ENCODE measurements at places on chromosomes 11 and 22.

DNA sequence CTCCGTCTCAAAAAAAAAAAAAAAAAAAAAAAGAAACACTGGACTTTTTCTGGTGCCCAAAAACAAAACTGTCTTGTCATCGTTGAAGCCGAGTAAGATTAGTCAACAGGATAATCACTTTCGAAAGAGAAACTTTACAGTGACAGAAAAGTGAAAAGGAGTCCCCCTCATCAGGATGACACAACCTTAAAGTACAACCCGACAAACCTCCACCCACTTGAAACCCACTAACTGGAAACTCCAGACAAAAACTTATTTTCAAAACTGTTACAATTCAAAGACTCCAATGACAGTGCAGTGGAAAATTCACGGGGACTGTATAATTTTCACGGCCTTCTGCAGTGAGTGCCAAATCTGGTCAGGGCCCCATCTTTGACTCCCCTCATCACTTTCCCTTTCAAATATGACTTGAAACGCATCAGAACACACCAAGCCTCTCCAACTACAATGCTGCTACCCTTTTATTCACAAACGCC lies 1.3 kb downstream of the DENND5A start:
- peak; percentile 45 for DNase-seq

GRCh38 chr11:118008271-118008911 lies 22.2 kb downstream of the IL10RA start:
- no peak for DNase-seq

DNA sequence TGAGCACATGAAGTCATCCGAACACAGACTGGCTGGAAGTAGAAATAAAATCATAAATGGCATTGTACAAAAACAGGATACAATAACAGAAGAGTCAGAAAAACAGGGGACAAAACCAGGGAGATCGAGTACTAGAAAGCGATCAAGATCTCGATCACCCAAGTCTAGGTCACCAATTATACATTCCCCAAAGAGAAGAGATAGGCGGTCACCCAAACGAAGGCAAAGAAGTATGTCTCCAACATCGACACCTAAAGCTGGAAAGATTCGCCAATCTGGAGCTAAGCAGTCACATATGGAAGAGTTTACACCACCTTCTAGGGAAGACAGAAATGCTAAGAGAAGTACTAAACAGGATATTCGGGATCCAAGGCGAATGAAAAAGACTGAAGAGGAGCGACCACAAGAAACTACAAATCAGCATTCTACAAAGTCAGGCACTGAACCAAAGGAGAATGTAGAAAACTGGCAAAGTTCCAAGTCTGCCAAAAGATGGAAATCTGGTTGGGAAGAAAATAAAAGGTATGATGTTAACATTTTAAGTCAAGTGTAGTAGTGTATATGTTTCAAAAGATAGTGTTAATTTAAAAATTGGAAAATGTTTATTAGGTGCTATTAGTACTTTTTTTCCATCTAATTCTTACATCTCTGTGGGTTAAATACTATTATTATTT lies 9.4 kb downstream of the PCF11 start:
- DNase-seq, result no peak

DNA sequence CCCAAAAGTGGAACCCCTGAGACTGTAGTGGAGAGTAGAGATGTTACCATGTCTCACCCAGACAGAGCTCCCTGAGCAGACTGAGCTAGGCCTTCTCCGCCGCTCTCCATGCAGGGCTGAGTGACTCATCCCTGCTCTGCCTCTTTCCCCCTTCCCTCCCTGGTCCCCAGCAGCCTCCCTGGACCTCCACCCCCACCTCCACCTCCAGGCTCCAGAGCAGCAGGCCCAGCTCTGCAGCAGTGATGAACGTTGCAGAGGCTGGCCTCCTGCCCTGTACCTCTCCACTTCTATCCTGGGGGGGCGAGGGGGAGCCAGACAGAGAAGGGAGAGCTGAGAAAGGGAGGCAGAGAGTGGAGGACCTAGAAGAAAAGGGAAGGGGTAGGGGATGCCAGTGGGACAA lies 19.3 kb upstream of the ARAP1 start:
- no peak for DNase-seq

DNA sequence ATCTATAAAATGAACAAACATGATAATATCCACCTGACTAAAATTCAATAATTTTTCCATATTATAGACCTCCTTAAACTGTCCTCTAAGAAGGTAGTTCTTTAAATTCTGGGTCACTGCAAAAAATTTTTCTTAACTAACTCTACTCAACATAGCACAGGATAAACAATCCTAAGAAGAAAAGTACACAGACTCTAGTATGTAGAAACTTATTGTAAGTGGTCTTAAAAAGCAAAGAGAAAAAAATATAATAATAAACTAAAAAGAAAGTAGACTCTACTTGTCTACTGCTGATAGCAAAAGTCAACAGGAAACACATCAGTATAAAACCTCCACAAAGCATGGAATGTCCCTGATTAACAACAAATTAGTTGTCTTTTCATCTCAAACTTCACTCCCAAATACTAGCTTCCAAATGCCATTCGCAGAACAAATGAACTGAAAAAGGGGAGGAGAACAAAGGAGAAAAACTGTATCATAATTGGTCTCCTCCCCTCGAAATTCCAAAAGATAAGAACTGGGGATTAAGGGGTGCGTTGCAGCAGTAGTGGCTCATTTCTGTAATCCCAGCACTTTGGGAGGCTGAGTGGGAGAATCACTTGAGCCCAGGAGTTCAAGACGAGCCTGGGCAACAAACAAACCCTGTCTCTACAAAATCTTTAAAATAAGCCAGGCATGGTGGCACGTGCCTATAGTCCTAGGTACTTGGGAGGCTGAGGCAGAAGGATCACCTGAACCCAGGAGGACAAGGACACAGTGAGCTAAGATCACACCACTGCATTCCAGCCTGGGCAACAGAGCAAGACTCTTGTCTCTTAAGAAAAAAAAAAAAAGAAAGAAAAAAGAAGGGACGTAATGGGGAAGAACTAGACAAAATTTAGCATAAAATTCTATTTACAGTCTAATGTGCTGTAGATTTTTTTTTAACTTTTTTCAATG lies 6.5 kb downstream of the FCHSD2 start:
- no peak for DNase-seq

DNA sequence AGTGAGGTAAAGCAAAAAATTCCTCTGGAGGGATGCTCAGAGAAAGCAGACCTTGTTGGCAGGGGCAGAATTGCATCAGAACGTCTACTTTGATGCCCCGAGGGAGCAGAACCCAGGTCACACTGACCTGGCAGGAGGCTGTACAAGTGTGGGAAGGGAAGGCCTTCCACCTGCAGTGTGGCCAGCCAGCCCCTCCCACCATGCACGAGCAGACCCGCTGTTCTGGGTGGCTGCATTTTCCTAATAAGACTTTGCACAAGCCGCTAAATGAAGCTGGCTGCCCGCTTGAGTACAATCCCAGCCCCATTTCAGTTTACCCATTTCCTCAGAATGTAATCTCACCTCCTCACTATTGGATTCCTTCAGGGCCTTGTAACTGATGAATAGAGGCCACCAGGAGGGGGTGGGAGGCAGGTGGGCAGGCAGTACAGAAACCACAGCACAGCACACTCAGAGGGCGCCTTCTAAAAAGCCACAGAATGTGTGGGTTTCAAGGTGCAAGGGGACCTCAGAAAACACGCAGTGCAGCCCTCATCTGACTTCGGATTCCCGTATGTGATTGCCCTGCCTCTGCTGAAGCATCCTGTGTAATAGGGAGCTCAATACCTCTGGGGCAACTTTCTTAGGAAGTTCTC lies 316.6 kb downstream of the OPCML start:
- DNase-seq, result no peak

GRCh38 chr11:69055598-69056516 lies 7.1 kb downstream of the TPCN2 start:
- DNase-seq, result no peak

DNA sequence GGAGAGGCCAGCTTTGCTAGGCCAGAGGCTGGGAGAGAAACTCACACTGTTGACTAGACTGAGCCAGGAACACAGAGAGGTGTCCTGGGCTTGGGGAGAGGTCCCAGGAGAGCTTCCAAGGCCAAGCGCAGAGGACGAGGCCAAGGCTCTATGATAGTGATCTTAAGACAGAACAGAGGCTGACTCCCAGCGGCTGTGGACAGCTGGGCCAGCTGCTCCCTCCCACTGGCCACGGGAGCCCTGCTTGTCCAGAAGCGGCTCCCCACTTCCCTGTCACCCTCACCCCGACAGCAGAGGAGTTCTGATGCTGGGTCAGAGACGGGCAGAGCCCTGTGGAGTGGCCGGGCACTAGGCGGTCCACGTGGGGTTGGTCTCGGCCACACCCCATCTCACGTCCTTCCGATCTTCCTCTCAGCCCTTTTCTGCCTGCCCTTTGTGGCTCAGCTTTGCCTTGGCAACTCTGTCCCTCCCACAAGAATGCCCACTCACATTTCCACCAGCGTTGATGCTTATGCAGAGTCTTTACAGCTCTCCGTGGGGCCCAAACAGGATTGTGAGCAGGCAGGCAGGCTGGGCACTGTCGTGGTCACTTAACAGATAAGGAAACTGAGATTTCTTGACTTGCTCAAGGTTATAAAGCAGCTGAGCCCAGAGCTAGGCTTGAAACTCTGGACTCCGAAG lies 68.2 kb downstream of the FBXO7 start:
- DNase-seq, result no peak

DNA sequence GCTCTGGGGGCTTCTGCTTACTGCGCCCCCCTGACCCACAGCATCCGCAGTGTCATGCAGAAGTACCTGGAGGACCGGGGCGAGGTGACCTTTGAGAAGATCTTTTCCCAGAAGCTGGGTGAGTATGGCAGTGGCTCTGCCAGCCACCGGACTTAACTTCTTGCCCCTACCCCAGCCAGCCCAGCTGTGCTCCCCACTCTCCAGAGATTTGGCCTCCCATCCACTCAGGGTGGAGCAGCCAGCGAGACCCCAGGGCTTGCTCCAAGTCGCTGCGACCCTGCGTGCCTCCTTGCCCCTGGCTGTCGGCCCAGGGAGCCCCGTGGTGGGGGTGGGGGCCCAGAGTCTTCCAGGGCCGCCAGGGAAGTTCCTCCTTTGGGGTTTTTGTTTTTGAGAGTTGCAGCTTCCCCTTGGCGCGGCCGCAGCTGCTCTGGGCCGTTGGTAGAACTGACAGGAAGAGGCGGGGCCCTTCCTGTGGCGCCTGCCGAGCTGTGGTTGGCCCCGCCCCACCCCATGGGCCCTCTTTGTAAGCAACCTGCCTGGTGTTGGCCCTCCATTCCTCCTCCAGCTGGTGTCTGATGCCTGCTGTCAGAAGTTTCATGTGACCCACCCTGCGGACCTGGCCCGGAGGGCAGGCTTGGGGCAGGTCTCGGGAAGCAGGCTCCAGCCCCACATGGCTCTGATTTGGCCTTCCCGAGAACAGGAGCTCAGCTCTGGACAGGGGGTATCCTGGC lies 11.1 kb downstream of the GRK2 start:
- DNase-seq, result peak; percentile 79

GRCh38 chr11:43282607-43283440 lies 29.0 kb upstream of the API5 start:
- no peak for DNase-seq

DNA sequence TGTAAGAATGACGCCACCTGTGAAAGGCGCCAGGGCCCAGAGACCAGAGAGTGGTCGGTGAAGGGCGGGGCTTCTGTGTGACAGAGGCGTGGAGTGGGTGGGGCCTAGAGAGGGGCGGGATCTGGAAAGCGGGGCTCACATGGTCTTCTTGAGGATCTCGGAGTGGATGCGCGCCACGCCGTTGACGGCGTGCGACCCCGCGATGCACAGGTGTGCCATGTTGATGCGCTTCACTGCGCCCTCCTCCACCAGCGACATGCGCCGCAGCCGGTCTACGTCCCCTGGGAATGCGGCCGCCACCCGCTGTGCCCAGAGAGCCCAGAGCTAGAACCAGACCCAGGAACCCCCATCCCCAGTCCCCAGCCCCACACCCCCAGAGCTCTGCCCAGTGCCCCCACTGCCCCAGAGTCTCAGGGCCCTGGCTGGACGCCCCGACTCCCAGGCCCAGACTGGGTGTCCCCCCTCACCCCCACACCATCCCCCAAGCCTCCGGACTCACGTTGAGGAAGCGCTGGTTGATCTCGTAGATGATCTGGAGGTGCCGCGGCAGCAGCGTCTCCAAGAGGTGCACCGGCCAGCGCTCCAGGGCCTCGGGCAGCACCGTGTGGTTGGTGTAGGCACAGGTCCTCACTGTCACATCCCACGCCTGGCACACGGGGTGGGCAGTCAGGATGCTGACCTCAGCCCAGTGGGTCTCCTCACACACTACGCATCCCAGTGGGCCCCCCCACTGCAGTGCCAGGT lies 6.2 kb downstream of the PYGM start:
- DNase-seq, result no peak

DNA sequence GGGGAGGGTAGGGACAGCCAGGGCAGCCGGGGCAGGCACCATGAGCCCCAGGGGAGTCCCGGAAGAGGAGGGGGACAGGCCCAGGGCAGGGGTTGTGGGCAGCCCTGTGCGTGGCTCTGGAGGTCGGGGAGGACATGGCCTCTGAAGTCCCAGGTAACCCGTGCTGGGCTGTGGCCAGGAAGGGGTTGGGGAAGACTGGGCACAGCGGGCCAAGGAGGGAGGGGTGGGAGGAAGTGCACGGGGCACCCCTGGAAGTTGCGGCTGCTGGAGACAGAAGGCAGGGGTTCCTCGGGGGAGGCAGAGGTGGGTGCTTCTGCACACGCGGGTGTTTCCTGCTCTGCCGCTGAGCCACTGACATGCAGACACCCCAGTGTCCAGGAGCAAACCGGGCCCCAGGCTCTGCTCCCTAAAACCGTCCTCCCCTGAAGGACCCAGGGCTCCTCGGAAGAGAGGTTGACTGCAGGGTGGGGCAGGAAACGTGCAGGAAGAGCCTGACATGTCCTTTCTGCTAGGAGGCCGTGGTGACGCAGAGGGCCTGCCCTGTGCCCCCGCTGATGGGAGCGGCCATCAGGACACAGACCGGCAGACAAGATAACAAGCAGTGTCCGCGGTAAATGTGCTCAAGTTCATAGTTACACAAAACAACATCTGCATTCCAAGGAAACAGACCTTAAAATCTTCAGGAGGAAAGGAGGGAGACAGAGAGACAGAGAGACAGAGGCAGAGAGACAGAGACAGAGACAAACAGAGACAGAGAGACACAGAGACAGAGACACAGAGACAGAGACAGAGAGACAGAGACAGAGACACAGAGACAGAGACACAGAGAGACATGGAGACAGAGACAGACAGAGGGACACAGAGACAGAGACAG lies 5.7 kb downstream of the TNNI2 start:
- DNase-seq, result no peak

- no peak for DNase-seq
These were observed 186.1 kb downstream of the MYO18B start for GRCh38 chr22:25928038-25928437.

- no peak for DNase-seq
These were observed 10.7 kb upstream of the SYTL2 start for GRCh38 chr11:85821636-85822035.

DNA sequence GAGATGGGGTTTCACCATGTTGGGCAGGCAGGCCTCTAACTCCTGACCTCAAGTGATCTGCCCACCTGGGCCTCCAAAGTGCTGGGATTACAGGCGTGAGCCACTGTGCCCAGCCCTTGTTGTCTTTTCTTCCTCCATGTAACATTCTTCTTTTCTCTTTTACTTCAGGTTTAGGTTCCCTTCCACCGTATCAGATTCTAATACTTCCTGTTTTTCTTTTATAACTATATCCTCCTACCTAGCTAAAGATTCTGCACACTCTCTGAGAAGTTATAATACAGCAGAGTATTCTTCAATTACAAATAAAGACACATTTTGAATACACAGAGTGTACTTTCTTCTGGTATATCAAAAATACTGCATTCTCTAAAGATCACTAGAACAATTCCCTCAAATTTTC lies 33.2 kb upstream of the GAB2 start:
- DNase-seq, result no peak

Data from stimulated activated CD4-positive, alpha-beta T cell treated with anti-CD3 and anti-CD28 coated beads, TNF-alpha, amount 100 ng/mL, for 48 hours (primary cell).